Stimulated activated CD4-positive, alpha-beta T cell treated with anti-CD3 and anti-CD28 coated beads, TNF-alpha, amount 100 ng/mL, for 48 hours (primary cell): ENCODE measurements at places on chromosomes 3 and 15.

DNA sequence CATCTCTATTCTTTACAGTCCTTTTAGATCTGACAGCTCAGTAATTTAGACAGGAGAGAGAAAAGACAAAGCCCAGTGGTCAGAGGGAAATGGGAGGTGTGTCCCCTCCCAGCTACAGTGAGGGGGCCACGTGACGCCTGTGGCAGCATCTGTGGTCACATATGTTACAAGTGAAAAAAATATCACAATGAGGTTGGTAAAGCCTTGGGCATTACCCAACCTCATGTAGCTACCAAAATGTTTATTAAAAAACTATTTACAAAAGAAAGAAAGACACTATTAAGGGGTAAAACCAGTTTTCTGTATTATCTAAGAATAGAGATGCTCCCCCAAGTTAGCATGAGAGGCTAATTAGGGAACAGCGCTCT lies 42.9 kb upstream of the PLCL2 start:
- DNase-seq, result no peak

- DNase-seq, result no peak
Measured at GRCh38 chr3:78614486-78614885, 1153.3 kb downstream of the ROBO1 start.

GRCh38 chr3:4849739-4850138 lies 129.5 kb upstream of the BHLHE40 start:
- no peak for DNase-seq

GRCh38 chr3:180947761-180948390 lies 35.4 kb downstream of the FXR1 start:
- no peak for DNase-seq

- DNase-seq, result no peak
Measured at GRCh38 chr3:180295811-180296210, 259.1 kb upstream of the PEX5L start.

DNA sequence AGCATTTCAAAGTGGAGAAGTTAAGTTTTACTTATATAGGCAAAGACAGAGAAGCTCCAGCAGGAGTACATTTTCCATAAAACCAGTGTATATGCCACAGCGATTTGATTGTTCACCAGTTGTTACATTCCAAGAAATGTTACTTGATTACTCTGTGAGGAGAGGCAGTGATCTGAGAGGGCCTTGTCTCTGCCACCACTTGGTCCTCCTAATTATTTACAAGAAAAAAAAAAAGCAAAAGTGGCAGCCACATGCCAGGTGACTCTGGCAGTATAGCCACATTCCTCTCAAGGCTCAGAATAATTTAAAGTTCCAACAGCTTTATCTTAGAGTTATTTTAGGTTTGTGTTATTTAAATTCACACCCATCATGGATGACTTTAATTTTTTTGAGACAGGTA lies 1077.8 kb downstream of the ZPLD1 start:
- DNase-seq, result no peak

GRCh38 chr3:133488785-133489367 lies 84.6 kb upstream of the CDV3 start:
- no peak for DNase-seq

DNA sequence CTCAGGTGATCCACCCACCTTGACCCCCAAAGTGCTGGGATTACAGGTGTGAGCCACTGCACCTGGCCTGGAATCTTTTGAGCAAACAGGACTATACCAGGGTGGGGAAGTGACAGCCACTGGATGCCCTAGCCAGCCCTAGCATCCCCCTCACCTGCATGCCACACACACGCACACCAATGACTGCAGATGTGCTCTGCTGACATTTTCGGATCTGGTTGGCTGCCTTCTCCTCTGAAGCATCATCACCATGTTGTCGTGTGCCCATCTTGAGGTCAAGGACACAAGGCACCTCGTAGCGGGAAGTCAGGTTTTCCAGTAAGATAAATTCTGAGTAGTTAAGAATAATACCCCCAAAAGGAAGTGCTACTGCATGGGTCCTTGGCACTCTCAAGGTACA lies 3.7 kb upstream of the NCKIPSD start:
- no peak for DNase-seq

DNA sequence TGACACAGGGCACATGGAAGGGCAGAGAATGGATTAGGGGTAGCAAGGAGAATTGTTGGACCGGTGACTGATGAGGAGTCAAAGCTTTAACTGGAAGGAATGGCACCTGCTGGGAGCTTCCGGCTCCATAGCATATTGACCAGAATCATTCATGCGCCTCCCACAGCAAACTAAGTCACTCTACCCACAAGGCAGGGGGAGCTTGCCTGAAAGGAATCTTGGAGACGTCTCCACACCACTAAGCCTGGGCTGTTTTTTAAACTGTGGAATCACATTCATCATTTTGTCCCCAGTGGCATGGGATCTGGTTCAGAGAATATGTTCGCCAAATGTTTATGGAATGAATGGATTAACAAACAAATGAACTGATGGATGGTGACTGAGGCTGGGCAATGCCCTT lies 57.0 kb upstream of the ITGA11 start:
- DNase-seq, result no peak

DNA sequence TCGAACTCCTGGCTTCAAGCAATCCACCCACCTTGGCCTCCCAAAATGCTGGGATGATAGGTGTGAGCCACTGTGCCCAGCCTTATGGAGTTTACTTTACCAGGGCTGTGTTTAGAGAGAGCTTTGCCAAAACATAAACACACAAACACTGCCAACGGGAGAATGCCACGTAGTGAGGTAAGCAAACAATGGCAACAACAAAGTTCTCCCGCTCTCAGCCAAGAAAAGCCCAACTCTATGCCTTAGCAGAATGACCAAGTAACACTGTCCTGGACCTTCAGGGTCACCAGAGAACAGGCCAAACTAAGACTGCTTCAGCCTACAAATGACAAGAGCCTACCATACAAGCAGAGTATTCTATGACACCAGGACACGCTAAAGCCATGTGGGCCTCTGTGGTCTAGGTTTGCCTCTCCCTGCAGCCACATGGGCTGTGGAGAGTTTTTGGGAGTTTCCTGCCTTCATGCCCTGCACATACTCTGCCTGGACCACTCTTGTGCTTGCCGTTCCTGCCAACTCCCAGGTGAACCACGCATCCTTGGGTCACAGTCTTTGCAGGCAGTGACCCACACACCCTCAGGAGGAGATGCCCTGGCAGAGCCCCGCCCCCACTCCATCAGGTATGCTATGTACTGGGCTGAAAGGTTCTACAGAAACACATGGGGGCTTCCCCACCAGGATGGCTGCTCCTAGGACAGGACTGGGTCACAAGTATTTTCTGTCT lies 21.6 kb upstream of the CNBP start:
- no peak for DNase-seq

DNA sequence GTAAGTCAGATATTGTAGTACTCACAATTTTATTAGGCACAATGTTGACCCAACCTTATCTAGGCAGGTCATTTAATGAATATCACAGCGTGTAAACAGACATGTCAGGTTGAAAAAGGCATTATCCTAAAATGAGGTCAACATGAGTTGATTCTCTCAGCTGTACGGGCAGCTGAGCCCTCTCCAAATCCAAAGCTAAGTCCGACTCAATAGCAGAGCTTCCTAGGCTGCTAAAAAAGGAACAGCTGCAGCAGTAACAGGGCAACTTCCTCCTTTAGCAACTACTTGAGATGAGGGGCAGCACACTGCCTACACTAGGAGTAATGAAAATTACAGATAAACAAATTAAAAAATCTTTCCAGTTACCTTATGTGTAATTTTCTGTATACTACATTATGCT lies 189.2 kb downstream of the CADM2 start:
- DNase-seq, result no peak

DNA sequence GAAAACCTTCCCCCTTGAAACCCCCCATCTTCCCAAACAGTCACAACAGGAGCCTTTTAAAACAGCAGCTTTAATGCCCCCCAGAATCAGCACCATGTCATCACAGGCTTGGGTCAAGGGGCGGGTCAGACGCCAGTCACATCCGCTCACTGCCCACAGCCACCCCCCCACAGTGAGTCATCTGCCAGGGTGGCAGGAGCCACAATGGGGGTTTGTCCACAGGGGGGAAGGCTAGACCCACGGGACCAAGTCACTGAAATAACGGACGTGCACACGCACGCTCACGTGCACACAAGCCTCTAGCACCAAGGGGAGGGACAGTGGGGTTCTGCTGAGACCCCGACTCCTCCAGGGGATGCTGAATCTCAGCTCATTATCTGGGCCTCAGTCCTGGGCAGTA lies 441 bp upstream of the UCN2 start:
- no peak for DNase-seq

DNA sequence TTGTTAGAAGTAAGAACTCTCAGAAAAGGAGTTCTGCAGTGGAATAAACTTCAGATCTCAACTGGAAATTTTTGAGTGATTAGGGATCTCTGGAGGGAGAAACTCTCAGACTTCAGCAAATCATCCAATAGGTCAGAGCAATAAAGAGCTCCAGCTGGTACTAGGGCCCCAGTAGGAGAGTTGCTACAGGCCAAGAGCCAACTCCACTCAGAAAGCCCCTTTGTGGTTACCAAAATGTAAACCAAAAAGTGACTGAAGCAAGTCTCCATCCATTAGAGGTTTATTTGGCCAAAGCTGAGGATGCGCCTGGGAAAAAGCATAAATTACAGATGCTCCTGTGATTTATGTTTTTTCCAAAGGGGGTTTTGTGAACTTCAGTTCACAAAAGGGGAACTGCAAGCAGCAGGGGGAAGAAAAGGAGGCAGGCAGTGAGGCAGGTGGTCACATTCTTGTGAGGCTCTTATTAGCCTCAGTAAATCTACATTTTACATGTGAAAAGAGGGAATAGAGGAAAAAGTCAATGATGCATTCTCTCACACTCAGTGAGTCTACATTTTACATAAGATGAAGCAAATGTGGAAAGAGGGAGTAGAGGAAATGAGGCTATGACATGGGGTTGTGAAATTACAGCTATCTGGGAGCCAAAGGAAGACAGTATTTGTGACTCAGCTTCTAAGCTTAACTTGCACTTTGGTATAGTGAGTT lies 92.4 kb upstream of the DAZL start:
- no peak for DNase-seq

- no peak for DNase-seq
Measured at GRCh38 chr3:114272271-114272670, 21.6 kb upstream of the TIGIT start.

- no peak for DNase-seq
Measured at GRCh38 chr3:39148435-39149058, 4.8 kb downstream of the CSRNP1 start.

DNA sequence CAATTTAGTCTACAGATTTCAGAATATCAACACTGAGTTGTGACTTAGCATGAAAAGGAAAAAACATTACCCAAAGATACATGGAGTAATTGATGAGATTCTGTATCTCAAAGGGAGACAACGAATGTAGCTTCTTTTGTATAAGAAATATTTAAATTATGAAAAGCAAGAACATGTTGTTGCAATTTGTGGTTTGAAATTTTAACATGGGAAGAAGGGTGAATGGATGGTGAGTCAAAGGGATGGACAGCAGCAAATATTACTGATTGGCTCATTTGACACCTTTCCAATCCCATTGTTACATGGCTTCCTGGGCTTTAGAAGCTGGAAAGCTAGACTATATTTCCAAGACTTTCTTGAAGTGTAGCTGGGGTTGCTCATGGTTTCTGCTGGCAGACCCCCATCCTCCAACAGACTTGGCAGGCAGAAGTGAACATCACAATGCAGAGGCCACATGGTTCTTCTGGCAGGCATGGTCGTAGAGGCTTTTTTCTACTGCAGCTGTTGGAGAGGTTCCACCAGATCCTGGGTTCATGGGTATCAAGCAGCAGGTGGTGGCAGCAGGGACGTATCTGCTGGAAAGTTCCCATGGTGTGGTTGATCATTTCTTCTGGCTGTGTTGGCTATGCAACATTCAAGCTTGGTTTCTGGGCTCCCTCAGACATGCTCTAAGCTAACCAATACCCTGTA lies 47.2 kb upstream of the KPNA4 start:
- DNase-seq, result no peak

DNA sequence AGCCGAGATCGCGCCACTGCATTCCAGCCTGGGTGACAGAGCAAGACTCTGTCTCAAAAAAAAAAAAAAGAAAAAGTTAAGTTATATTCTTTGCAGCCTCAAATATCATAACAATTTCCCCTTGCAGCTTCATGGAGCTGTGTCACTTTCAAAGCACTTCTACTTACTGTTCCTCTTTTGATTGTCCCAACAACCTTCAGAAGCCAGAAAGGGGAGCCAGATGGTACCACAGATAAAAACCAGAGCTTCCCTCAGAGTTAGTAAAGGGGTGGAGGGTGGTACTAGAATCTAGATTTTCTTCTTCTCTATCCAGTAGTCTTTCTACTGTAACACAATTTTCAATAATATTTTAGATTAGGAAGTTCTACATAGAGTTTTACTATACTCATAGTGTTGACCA lies 188.8 kb downstream of the TAFA4 start:
- no peak for DNase-seq

DNA sequence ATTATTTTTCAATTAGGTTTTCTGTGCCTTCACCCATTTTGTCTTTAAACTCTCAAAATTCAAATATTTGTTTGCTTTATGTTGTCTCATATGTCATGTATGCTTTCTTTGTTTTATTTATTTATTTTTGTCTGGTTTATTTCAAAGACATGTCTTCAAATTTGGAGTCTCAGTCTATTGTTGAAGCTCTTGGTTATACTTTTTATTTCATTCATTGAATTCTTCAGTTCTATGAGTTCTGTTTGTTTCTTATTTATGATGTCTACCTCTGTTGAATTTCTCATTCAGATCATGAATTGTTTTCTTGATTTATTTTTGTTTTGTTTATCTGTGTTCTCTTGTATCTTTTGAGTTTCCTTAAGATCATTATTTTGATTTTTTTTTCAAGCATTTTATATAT lies 55.6 kb downstream of the AP4E1 start:
- no peak for DNase-seq

GRCh38 chr15:85639752-85640381 lies 154.9 kb downstream of the KLHL25 start:
- no peak for DNase-seq

GRCh38 chr15:94042180-94042928 lies 189.0 kb upstream of the MCTP2 start:
- DNase-seq, result no peak

DNA sequence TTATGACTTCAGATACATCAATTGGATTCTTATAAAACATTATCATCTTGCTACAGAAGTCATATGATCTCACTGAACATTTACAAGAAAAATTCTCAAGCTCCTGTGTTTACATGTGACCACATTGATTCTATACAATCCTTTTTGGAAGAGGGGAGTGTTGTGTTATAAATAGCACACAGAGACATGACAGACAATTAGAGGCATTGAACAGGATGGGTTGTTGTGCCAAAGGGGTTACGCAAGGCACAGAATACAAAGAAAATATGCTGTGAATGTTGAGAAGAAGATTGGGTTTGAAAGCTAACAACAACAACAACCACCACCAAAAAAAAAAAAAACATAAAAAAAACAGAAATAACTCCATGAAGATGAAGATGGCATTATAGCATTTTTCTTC lies 32.5 kb upstream of the TBL1XR1 start:
- DNase-seq, result no peak
